ENCODE measurements at places on chromosomes 6 and 20.
A peak's percentile ranks its signal among the peaks of the same experiment; 100 is the strongest.

- peak; percentile 62 for DNase-seq
Measured at GRCh38 chr6:134534708-134535149, 216.8 kb upstream of the SGK1 start.

- DNase-seq, result peak; percentile 71
Measured at GRCh38 chr6:141133346-141133745, 999.4 kb upstream of the GJE1 start.

- DNase-seq, result peak; percentile 86
Measured at GRCh38 chr20:2006452-2007361, 12.8 kb upstream of the PDYN start.

DNA sequence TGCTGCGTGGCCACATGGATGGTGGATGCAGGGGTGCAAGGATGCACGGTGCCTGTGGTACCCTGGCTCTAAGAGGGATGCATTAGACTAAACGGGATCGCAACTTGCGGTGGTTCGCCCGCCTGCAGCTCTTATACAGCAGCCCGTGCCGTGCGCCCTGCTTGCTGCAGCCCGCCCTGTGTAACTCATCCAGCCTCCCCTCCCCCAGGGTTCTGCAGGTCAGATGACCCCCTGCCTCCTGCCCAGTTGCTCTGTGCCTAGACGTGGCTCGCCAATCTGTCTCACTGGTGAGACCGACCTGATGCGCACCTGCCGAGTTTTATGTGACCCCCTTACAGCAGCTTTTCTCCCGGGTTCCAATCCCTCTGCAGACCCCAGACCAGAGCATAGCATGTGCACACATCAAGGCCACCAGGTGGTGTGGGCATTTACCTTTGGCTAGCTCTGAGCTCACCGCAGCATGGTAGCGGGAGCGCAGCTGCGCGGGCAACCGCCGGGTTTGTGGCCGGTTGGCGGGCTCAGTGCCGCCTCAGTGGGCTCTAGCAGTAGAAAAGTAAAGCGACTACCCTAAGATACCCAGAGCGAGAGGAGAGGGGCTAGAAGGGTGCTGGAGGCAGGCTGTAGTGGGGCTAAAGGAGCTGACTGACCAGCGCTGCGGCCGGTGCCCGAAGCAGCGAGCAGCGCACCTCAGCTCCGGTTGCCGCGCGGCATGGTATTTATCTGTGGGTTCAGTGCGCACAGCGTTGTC, 693 bp upstream of the GNAS-AS1 start:
- no peak for DNase-seq

- no peak for DNase-seq
Measured at GRCh38 chr20:7985916-7986315, 33.6 kb downstream of the TMX4 start.

DNA sequence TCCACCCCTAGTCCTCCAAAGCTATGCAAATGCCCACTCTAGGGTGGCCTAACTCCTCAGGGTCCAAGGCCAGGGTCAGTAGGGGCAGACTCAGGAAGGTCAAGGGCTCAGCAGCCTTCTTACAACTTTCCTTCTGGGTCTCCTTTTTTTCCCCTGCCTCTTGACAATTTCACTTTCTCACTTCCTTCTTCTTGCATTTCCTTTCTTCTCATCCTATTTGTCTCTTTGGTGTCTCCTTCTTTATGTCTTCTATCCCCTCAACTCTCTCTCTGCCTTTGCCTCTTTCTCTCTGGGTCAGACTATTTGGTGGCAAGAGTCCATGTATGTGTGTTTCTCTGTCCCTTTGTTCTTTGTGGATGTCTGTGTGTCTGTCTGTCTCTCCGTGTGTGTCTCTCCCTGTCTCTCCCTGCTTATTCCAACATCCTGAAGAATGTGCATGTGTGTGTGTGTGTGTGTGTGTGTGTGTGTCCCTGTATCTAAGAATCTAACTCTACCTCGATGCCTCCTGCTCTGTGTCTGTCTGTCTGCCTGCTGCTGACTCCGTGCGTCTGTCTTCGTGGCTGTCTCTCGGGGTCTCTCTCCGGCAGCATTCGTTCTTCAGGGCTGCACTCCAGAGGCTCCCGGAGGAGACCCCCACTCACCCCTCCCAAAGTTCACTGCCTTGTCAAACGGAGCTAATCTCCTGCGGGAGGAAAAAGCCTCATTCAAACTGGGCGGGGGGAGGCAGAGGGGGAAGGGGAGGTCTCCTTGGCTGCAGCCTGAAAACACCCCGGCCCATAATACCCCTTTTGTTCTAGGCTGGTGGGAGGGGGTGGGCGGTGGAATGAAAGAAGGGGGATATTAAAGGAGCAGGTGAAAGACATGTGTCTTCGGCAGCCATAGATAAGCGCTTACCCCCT, 51.7 kb upstream of the FOXP4 start:
- DNase-seq, result no peak
